ENCODE measurements at places on chromosomes 4 and X.

GRCh38 chr4:164888096-164888715, 11.2 kb downstream of the APELA start:
- DNase-seq: no peak

- DNase-seq: no peak
These were observed 311.8 kb downstream of the HS3ST1 start for GRCh38 chr4:11116940-11117339.

DNA sequence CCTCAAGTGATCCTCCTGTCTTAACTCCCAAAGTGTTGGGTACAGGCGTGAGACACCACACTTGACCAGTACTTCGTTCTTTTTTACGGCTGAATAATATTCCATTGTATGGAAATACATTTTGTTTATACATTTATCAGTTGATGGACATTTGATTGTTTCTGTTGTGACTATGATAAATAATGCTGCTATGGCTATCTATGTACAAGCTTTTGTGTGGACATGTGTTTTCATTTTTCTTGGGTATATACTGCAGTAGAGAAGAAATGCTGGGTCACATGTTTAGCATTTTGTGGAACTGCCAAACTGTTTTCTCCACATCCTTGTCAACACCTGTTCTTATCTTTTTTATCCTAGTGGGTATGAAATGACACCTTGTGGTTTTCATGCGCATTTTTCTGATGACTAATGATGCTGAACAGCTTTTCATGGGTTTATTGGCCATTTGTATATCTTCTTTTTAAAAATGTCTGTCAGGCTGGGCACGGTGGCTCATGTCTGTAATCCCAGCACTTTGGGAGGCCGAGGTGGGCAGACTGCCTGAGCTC, 37.3 kb downstream of the SAT1 start:
- no peak for DNase-seq

GRCh38 chr4:112206431-112206830, 25.2 kb upstream of the AP1AR start:
- no peak for DNase-seq

- peak; percentile 12 for DNase-seq
These were observed at the start of gene GPRASP3 for GRCh38 chrX:102720237-102721168. Gene GPRASP3, plus strand, starts transcription at chrX:102720743. Its CDS starts 28,253 bp downstream, at chrX:102748996.

DNA sequence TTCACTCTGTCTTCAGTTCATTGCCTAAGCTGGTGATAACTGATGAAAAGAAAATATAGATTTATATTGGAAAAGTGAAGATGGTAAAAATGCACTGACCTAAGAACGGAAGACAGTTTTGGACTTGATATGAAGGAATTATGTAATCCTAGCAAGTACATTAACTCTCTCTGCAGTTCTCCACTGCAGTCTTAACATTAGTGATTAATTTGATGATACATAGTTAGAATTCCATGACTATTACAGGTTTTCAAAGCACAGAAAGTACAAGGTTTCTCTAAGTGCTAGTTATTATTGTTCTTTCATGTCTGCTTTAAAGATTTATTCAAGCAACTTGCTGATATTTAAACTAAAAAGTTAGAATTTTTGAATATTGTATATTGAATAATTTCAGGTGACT, 1591.7 kb upstream of the ADGRL3 start:
- DNase-seq: no peak

DNA sequence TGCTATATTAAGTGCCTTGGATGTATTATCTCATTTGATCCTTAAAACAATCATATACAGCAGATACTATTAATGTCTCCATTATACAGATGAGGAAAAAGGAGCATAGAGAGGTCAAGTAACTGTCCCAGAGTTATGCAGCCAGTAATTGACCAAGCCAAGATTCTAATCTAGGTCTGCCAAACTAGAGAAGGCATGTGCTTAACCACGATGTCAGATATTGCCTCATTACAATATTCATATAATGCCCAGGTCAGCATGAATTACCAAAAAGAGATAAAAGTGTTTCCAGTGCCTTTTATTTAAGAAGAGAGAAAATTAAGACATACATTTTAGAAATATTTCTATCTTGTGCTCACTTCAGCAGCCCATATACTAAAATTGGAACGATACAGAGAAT, 7.1 kb downstream of the ARHGEF6 start:
- DNase-seq: no peak

DNA sequence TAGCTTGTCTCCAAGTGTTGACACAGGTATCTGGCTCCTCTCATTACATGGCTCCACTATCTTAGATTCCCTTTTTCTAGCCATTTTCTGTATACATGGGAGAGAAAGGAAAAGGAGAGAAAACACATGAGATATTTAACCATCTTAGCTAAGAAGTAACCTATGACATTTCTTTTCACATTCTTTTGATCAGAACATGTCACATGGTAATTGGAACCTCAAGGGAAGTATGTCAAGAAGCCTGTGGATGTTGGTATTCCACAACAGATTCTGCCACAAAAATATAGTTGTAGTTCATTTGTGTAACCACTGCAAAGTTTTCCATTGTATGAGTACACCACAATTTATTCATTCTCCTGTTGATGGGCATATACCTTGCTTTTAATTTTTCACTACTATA, 18.7 kb upstream of the GABRB1 start:
- no peak for DNase-seq

GRCh38 chr4:3044870-3045819, 29.2 kb downstream of the HTT-AS start:
- DNase-seq: peak; percentile 34

DNA sequence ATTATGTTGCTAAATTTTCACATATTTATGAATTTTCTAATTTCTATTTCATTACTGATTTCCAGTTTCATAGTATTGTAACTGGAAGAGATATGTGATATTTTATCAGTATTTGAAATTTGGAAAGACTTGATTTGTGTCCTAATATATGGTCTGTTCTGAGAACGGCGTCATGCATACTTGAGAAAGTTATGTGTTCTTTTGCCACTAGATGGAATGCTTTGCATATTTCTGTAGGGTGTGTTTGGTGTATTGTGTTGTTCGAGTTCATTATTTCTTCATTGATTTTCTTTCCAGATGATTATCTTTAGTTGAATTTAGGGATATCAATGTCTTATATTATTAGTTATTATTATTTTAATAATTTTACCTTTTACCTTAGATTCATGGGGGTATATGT, 110.6 kb upstream of the ITM2A start:
- no peak for DNase-seq

DNA sequence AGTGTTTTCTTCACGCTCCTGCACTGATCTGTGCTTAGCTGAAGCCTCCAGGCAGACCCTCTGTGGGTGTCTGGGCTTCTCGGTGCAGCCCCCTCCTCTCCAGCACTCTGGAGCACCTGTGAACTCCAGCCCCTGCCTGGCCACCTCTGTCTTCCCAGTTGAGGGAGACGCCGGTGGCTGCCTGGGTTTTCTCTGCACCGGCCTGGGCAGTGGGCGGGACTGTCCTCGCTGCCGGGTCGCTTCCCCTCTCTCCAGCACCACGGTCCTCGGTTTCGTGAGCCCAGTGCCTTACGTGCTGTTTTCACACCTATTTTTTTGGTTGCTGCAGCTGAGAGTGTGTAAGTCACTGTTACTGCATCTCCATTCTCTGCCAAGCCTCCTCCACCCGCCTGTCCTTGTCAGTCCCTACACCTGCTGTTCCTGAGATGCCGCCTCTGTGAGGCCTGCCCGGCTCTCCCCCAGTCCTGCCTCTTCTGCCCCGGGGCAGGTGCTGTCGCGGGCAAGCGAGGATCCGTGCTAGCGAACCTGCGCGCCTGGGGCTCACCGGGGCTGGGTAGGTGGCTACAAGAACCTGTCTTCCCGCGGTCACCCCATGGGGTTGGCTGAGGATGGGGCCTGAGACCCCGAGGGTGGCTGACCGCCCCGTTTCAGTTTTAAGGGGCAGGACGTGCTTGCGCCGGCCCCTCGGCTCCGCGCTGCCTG, 2.4 kb upstream of the FGFRL1 start:
- DNase-seq: no peak

GRCh38 chr4:168852933-168853713, 156.9 kb downstream of the CBR4 start:
- DNase-seq: no peak

- DNase-seq: no peak
These were observed 3.3 kb upstream of the OPN1LW start for GRCh38 chrX:154140742-154141141.

GRCh38 chr4:172125443-172125842, 312.2 kb downstream of the GALNTL6 start:
- no peak for DNase-seq

DNA sequence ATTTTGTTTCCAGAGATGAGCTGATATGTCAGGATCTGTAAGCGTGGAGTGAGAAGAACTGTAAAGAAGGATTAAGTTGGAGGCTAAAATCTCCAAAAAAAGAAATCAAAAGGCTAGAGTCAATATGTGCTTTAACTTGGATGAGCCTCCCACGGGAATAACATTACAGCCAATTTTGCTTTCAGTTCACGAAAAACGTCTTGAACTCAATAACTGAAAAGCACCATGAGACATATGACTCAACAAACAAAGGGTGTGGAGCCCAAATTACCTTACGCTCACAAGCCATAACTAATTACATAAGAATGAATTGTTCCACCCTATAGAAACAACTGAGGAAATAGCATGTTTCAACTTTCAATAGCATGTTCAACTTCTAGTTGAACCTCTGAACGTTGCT, 22.3 kb downstream of the TMPRSS11D start:
- DNase-seq: no peak

GRCh38 chrX:74490247-74490646, 69.0 kb downstream of the SLC16A2 start:
- no peak for DNase-seq

- DNase-seq: no peak
These were observed 71.9 kb upstream of the STX18 start for GRCh38 chr4:4613641-4614286.

- DNase-seq: no peak
These were observed 49.1 kb upstream of the FBXW7 start for GRCh38 chr4:152585023-152585441.

- DNase-seq: no peak
These were observed 101.5 kb downstream of the PDGFC start for GRCh38 chr4:156870131-156870530.

DNA sequence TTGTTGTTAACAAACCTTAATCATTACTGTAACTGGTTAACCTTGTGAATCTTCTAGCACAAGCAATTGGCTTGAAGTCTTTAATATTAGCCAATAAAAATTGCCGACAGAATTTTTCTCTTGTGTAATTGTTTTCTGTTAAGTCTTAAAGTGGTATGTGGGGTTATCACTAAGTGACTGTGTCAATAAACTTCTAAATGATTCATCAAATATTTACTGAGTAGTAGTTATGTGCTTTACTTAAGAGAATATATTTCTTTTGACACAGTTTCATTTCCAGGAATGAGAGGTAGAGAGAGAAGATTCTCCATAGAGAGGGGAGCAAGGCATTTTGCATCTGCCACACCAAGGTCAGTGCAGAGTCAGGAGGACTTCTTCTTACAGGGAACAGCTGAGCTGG, 2361.6 kb upstream of the AGA start:
- DNase-seq: no peak

All from stimulated activated CD4-positive, alpha-beta T cell treated with anti-CD3 and anti-CD28 coated beads, Interleukin-1b, Interleukin-23, amount 100 ng/mL, for 1 hour (primary cell).